Stimulated activated CD8-positive, alpha-beta memory T cell treated with anti-CD3 and anti-CD28 coated beads, Interleukin-2, amount 100 ng/mL, for 48 hours (primary cell): ENCODE measurements at places on chromosomes 1 and 21.

DNA sequence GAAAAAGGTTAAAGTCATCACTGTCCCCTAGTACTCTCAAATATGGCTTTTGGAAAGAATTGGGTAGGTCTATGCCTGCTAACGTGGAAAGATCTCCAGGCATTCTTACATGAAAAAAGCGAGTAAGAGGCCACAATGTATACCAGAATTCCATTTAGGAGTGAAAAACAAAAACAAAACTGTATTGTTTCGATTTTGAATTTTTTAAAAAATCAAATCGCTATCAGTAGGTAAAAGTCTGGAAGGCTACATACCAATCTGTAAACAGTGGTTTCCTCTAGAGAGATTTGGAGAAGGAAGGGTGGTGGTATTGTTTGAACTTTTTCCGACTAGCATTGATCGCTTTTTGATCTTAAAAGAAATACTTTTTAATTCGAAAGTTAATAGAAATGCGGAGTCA lies 55.9 kb downstream of the RRAGC start:
- no peak for DNase-seq

- DNase-seq: no peak
Observed at GRCh38 chr1:101728029-101728428, 268.7 kb downstream of the OLFM3 start.

GRCh38 chr1:44151332-44151731 lies 9.9 kb upstream of the KLF18 start:
- DNase-seq: no peak

GRCh38 chr1:190429141-190429540 lies 48.5 kb downstream of the BRINP3 start:
- no peak for DNase-seq

DNA sequence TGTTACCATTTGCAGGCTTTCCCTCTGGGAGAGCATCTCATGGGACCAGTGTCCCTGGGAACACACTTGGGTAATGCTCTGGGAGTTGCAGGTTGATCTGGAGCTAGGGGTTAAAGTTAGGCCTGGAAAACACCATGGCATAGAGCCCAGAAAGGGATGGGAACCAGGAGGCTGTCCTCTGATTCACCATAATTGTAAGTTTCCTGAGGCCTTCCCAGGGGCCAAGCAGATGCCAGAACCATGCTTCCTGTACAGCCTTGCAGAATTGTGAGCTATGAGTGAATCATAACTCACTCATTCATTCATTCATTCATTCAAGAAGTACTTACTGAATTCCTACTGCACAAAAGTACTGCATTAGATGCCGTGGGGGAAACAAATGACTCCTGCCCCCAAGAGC lies 50.0 kb downstream of the LACTBL1 start:
- DNase-seq: no peak

DNA sequence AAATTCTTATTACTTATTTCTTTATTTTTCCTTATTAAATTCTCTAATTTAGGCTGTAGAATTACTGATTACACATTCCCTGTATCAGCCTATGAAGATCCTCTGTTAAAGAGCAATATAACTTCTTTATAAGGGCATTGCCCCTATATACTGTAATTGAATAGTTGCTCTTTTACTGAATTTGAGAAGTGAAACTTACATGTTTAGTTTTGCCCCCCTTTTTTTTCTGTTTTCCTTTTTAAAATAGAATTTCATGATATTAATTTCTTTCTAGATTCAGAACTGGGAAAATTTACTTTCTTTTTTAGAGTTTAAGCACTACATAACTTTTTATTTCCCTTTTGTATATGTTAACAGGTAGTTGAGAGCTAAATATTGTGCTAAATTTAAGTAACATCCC lies 29.5 kb upstream of the PGM1 start:
- DNase-seq: no peak

- DNase-seq: no peak
Observed at GRCh38 chr1:223820971-223821370, 24.8 kb downstream of the TP53BP2 start.
